ENCODE measurements at places on chromosomes 2 and 18. TPM values are rescaled to one million over a fixed set of nuclear protein-coding genes. Genes with fewer than 3 reads are reported as not detected.

- H3K36me3 ChIP-seq, result no peaks in the 10 kb centered on the region
- no peak for DNase-seq
- H3K4me3 ChIP-seq, result no peak overlapping the region
- peak overlapping the region; percentile 46 for H3K27ac ChIP-seq
- peaks cover 6% of the 10 kb centered on the region for H3K4me1 ChIP-seq
Observed at GRCh38 chr2:6945087-6945813, 28.0 kb downstream of the RNF144A start.

DNA sequence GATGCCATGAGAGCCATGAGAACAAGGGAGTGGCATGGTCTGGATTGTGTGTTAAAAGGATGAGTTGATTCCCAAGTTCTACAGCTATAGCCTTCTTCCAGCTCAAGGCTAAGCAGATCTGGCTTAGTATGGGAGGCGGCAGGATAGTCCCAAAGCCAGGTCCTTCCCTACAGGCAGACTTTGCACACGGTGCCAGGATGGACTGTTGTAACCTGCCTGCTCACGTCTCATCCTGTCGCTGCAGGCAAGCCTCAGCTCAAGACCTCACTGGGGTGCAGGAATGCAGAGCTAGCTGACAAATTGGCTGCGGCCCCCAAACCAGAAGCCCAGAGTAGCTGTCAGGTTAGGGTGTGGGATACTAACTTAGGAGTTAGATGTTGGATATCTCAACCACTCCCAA lies 28.8 kb upstream of the IGFBP5 start:
- H3K36me3 ChIP-seq, result no peaks in the 10 kb centered on the region
- no peaks in the 10 kb centered on the region for H3K27me3 ChIP-seq
- H3K27ac ChIP-seq, result no peak overlapping the region
- no peaks in the 10 kb centered on the region for H3K4me1 ChIP-seq
- no peak for DNase-seq

GRCh38 chr2:168136392-168136977 lies 110.9 kb downstream of the STK39 start:
- no peaks in the 10 kb centered on the region for H3K4me1 ChIP-seq
- no peak overlapping the region for H3K4me3 ChIP-seq
- no peak for DNase-seq
- no peak overlapping the region for H3K27ac ChIP-seq
- no peaks in the 10 kb centered on the region for H3K27me3 ChIP-seq

AMER3 gene
- 3.5 TPM for total RNA-seq

- no peaks in the 10 kb centered on the region for H3K4me1 ChIP-seq
- DNase-seq, result no peak
- H3K36me3 ChIP-seq, result no peaks in the 10 kb centered on the region
- H3K4me3 ChIP-seq, result no peak overlapping the region
- no peak overlapping the region for H3K27ac ChIP-seq
- no peaks in the 10 kb centered on the region for H3K27me3 ChIP-seq
Observed at GRCh38 chr18:70190529-70190928, 15.0 kb downstream of the RTTN start.

DNA sequence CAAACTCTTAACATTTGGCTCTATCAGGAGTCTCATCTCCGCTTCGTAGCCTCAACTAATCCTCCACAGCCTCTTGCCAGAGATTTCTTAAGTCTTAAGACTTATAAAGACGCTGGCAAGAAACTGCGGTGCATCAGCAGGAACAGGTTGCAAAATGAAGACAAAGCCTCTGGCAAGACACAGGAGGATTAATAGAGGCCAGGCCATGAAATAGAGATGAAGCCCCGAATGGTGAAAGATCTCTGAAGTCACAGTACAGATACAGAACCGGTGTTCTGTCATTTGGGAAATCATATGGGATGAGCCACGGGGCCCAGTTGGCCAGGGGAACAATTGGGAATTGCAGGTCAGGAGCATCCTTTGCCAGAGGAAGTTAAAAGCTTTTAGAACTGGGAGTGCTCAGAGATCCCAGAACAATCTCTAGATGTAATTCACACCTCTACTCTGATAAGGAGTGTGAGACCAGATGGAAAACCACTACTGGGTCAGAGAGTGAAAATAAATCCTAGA lies 190.9 kb upstream of the FOSL2 start:
- peaks cover 3% of the 10 kb centered on the region for H3K4me1 ChIP-seq
- H3K27me3 ChIP-seq, result no peaks in the 10 kb centered on the region
- H3K36me3 ChIP-seq, result no peaks in the 10 kb centered on the region

CXCR1 gene
- 0.16 TPM for total RNA-seq

GRCh38 chr2:177419274-177419673 lies 26.7 kb downstream of the AGPS start:
- no peaks in the 10 kb centered on the region for H3K27me3 ChIP-seq
- H3K27ac ChIP-seq, result no peak overlapping the region
- no peak overlapping the region for H3K4me3 ChIP-seq
- DNase-seq, result no peak
- H3K4me1 ChIP-seq, result peaks cover 13% of the 10 kb centered on the region

DNA sequence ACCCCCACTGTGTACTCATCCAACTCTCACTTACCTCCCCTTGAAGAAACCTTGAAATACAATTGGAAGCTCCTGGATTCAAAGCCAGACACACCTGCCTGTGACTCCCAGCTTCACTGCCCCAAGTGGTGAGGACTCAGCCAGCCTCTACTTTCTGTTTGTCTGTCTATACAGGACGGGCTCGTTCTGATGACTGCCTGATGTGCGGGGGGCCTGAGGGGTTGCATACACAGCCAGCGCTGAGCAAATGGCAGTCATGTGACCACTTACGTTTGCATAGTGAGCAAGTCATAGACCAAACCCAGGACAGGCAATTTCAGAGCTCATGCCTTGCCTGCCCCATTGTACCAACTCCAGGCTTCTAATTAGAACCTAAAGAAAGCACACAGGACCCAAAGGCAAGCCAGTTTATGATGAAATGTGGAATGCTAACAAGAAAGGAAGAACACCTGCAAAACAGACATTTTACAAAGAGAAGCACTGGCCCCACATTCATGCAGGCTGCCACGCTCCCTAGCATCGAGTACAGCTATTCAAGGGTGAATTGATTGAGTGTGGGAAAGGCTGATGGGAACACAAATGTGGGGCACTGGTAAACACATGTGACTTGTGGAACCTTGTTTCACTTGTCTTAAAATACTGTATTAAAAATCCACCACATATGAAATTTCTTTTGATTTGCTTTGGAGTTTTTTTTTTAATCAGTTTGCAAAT lies 137.8 kb downstream of the LNPK start:
- H3K4me3 ChIP-seq, result no peak overlapping the region
- H3K36me3 ChIP-seq, result no peaks in the 10 kb centered on the region
- no peak overlapping the region for H3K27ac ChIP-seq
- H3K27me3 ChIP-seq, result no peaks in the 10 kb centered on the region
- H3K4me1 ChIP-seq, result no peaks in the 10 kb centered on the region

SLC9A4 gene
- total RNA-seq, result 0.81 TPM

- no peaks in the 10 kb centered on the region for H3K36me3 ChIP-seq
- H3K4me3 ChIP-seq, result no peak overlapping the region
- no peaks in the 10 kb centered on the region for H3K27me3 ChIP-seq
- no peaks in the 10 kb centered on the region for H3K4me1 ChIP-seq
Observed at GRCh38 chr2:95034221-95034620, 8.7 kb downstream of the MAL start.

DNA sequence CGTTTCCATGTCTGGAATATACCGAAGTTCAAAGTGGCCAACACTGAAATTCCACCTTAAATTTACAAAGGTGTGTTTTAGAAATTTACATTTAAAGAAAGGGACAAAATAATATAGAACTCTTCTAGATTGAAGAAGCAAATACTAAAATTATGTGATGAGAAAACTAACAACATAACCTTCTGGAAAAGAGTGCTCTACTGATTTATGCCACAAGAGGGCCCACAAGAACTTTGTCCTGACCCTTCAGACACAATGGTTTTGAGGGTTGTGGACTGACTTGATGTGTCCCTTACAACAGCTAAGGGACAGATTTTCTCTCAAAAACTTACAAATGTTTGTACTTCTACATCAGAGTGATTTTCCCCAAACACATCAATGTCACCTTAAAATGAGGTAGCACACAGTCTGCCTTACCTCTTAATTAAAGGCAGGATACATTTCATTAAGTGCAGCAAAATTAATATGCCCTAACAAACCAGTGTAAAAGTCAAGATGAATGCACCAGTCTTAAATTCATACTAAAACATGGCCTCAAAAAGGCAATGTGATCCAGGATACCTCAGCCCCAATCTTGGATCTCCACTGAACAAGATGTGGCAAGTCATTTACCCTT lies 36.2 kb downstream of the EIF2AK3 start:
- no peak overlapping the region for H3K4me3 ChIP-seq
- H3K36me3 ChIP-seq, result no peaks in the 10 kb centered on the region
- no peaks in the 10 kb centered on the region for H3K4me1 ChIP-seq
- H3K27me3 ChIP-seq, result no peaks in the 10 kb centered on the region

PARD6G gene
- total RNA-seq, result 7.5 TPM

DNA sequence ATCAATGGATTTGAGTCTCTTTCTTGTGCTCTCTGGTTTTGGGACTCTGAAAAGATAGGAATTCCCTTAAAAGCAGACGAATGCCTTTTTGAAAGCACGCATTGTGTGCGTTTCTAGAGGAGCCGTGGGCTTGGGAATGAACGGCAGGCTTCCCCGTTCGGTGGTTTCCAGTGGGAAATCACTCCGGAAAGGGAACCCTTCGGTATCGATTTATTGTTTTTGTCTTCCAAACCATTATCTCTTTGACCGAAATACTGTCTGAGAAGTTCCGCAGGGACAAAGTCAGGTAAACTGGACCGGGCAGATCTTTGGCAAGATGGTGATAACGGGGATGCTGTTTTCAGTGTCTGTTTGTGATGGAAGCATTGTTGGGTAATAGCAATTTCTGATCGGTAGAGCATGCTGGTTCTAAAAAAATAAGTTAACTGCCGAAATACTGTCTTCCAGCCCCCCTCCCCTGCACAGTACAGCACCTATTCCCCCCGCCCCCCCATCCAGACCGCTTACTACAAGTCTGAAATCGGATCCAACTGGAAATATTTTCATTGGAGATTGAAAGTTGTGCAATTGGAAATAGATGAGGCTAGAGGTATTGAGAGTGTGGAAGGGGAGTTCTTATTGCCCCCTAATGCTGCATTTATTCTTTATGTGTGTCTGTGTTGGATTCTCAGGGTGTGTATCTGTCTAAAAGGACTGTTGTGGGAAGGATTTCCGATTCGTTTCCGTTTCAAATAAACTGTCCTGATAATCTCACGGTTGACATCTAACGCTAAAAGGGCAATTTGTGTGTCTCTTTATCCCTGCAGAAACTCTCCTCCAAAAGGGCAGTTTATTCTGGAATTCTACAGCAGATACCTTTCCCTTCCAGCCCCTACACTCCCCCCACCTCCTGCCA lies 635 bp downstream of the SETBP1 start:
- peaks cover 15% of the 10 kb centered on the region for H3K4me1 ChIP-seq
- peak overlapping the region; percentile 40 for H3K27ac ChIP-seq
- no peaks in the 10 kb centered on the region for H3K36me3 ChIP-seq
- no peak for DNase-seq

DNA sequence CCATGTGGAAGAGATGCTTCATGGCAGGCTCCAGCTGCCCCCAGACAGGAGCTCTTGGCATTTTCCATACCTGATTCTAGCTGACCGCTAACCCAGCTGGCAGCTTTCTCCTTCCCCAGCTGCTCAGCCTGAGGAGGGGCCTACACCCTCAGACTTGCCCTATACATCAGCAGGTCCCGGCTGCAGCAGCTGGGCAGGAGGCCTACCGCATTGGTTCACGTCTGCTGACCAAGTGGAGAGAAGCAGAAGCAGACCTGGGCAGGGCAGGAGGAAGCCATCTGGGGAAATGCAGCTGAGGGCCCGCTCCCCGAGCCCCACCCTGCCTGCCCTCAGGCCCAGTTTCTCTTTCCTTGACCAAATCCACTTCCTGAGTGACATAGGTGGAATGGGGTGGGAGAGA lies 50.7 kb downstream of the LBH start:
- H3K27me3 ChIP-seq, result no peaks in the 10 kb centered on the region
- H3K4me3 ChIP-seq, result no peak overlapping the region
- H3K4me1 ChIP-seq, result no peaks in the 10 kb centered on the region
- H3K27ac ChIP-seq, result no peak overlapping the region
- H3K36me3 ChIP-seq, result no peaks in the 10 kb centered on the region

IL1R2 gene
- total RNA-seq, result 2.7 TPM

AKAIN1 gene
- not detected for total RNA-seq

- H3K27ac ChIP-seq, result no peak overlapping the region
- no peak for DNase-seq
- no peaks in the 10 kb centered on the region for H3K27me3 ChIP-seq
Observed at GRCh38 chr2:164706522-164706921, 85.2 kb upstream of the GRB14 start.

HK2 gene
- total RNA-seq, result 142 TPM

GRCh38 chr2:121004950-121005349 lies 269.3 kb downstream of the GLI2 start:
- H3K27me3 ChIP-seq, result no peaks in the 10 kb centered on the region
- H3K27ac ChIP-seq, result no peak overlapping the region
- H3K36me3 ChIP-seq, result no peaks in the 10 kb centered on the region

- peaks cover 7% of the 10 kb centered on the region for H3K4me1 ChIP-seq
- no peak overlapping the region for H3K27ac ChIP-seq
- H3K27me3 ChIP-seq, result no peaks in the 10 kb centered on the region
- DNase-seq, result no peak
- H3K4me3 ChIP-seq, result no peak overlapping the region
Observed at GRCh38 chr2:127196998-127197397, 23.1 kb downstream of the CYP27C1 start.

ALPI gene
- total RNA-seq, result not detected

Data from testis (tissue), 5 donors.